ENCODE measurements at places on chromosomes 2 and 18. TPM values are rescaled to one million over a fixed set of nuclear protein-coding genes. Genes with fewer than 3 reads are reported as not detected.

Gene MRO
- 0.36 TPM for total RNA-seq

Gene TRIM43
- total RNA-seq: 0.05 TPM

Gene ANKRD36
- 4.6 TPM for total RNA-seq

Gene FBXO36
- total RNA-seq: 1.1 TPM

Gene ALMS1
- 10.8 TPM for total RNA-seq

Gene PMAIP1
- total RNA-seq: 11.9 TPM

Gene TRIM54
- 0.44 TPM for total RNA-seq

Data from A549 treated with DMSO at 1 μM for 4 hours (cell line).